Endothelial cell of umbilical vein (primary cell): ENCODE measurements at places on chromosomes 6 and 20. TPM values are rescaled to one million over a fixed set of nuclear protein-coding genes. Genes with fewer than 3 reads are reported as not detected.

DNA sequence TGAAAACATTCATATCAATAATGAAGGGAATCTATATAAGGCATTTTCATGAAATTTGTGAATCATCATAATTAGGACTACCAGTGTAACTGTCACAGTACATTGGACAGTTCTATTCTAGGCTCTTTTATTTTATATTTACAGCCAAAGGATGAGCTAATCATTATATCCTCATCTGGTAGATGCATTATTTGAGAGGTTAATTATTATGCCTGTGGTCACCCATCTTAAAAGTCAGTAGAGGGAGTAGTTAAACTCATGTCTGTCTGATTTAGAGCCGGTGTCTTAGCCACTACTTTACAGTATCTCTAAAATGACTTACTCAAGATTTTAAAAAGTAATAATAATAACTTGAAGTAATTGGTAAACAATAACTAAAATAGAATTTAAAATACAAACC lies 899.3 kb upstream of the MAP3K7 start:
- no peak for DNase-seq

GRCh38 chr20:19566226-19566945 lies 191.7 kb upstream of the RIN2 start:
- no peak for DNase-seq

DNA sequence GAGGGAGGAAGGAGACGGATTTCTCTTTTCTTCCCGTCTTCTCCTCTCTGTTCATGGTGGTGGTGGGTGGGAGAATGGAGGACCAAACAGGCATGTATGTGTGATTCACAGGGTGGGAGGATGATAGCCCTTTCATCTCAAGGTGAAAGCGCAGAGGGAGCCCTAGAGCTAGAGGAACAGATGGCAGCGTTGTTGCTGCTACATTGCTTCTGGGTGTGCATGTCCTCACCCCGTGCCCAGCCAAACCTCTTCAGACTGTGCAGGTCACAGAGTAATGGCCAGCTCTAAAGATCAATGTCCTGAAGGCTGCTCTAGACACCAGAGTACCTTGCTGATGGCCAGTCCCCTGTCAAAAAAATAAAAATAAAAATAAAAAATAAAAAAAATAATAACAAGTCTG lies 301.8 kb downstream of the TBC1D7 start:
- DNase-seq = no peak

DNA sequence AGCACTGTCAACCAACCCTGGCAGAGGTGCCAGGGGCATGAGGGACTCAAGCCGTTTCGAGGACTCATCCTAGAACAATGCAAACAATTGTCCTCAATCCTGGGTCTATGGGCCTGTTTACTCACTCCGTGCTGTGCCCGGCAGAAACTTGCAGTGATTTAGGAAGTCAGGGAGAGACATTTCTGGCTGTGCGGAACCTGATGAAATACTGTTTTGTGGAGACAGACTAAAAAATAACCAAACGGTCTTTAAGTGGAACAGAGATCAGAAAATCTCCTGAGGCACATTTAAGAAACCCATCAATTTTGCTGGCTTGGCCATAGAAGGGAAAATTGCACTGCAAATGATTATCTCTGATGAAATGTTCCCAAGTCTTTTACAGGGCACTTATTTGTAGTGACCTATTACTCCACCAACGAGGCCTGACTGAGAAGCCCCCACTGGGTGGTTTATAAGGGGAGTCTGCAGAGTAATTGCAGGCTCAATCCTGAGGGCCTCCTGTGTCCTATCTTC lies 79.8 kb upstream of the KCNK16 start:
- no peak for DNase-seq

DNA sequence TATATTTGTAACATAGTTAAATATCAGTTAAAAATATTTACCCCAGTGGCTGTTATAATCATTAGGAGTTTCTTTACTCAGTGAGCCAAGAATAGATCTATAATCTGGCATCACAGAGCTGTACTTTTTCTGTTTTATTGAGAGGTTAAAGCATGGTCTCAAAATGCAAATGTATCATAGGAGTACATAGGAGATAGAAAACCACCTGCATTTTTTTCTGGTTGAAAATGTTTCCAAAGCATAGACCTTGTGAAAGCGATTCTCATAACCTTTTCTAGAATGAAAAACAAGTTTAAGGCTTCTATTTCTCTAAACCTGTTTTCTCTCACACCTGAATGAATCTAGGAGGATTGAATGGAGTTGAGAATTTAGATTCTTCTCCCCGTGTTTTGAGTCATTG lies 14.4 kb downstream of the KCNQ5 start:
- DNase-seq = no peak

GRCh38 chr6:91654357-91654756 lies 1067.5 kb upstream of the MAP3K7 start:
- DNase-seq = no peak

DNA sequence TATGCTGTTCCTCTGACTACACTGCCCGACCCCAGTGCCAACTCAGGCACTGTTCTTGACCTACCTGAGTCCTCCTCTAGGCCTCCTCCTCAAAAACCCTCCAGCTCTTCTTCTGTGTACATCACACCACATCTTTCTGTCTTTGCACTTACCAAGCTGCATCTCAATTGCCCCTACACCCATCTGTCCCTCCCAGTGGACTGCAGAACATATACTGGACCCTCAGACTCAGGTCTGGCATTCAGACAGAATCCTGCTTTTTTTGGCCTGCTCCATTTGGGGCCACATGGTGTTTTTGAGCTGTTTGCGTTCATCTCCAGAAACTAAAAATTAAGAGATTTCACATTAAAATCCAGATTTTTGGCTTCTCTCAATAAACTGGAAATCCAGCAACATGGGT lies 23.2 kb upstream of the YWHAB start:
- DNase-seq = no peak

DNA sequence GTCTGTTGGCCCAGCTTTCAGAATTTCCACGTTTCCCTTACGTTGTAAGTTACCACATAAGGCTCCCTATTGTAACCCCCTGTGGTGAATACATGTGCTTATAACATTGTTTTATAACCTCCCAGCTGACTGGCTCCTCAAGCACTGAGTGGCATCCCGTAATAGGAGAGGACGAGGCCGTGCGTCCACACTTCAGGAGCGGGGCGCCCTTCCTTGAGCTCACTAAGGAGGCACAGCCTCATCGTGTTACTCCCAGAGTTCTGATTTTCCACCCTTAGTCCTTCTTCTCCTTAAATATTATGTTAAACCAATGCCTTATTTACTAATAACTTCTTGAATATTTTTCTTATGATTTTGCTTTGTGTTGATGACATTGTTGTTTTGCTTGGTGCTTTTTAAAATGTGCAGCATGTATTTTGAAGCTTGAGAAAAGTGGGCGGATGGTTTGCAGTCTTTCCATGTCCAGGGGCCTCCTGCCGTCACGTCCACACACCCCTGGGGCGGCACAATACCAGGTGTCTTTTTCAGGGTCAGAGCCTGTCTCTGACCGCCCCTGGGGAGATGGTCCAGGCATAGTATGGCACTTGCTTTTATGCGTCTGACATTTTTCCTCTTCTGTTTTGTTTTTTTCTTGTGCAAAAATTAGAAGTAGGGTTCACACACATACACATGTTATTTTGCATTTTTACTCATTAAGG lies 181.8 kb downstream of the DLL1 start:
- no peak for DNase-seq

- no peak for DNase-seq
Observed at GRCh38 chr6:163738725-163739407, 324.3 kb downstream of the QKI start.

DNA sequence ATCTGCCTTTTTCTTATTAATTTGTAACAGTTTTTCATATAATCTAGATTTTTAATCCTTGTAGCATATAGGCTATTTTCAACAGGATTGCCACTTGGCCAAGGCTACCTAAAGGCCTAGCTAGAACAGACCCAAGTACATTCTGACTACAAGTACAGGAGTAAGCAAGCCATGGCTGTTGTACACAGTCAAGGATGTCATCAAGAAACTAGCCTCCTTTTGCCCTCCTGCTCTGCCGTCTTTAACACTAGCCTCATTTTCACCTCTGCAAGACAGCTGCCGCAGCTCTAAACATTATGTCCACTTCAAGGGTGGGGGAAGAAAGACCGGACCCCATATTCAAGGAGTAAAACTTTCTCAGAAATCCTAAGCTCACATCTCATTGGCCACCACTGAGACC lies 45.1 kb downstream of the EPB41L2 start:
- DNase-seq = no peak

RUNX2 gene
- 0.06 TPM in 1 of 2 replicates, not detected in the other for polyA plus RNA-seq

LHFPL5 gene
- not detected in 2 replicates for polyA plus RNA-seq

HLA-DQB2 gene
- polyA plus RNA-seq = not detected in 2 replicates
